Ascending aorta (tissue), 2 donors: ENCODE measurements at places on chromosomes 4 and X.

- no peaks in the 10 kb centered on the region for H3K4me1 ChIP-seq
- H3K27ac ChIP-seq, result no peak overlapping the region
- H3K27me3 ChIP-seq, result no peaks in the 10 kb centered on the region
- no peaks in the 10 kb centered on the region for H3K36me3 ChIP-seq
- no peak overlapping the region for H3K4me3 ChIP-seq
- no peak for DNase-seq
These were observed 213.7 kb upstream of the VCX3A start for GRCh38 chrX:6748595-6748994.

- peaks cover 11% of the 10 kb centered on the region for H3K4me1 ChIP-seq
- no peak for DNase-seq
- peak overlapping the region; percentile 50 for H3K27ac ChIP-seq
- H3K27me3 ChIP-seq, result no peaks in the 10 kb centered on the region
- peaks cover 92% of the 10 kb centered on the region for H3K36me3 ChIP-seq
- H3K4me3 ChIP-seq, result no peak overlapping the region
These were observed 24.1 kb downstream of the SEC31A start for GRCh38 chr4:82866706-82867385.

DNA sequence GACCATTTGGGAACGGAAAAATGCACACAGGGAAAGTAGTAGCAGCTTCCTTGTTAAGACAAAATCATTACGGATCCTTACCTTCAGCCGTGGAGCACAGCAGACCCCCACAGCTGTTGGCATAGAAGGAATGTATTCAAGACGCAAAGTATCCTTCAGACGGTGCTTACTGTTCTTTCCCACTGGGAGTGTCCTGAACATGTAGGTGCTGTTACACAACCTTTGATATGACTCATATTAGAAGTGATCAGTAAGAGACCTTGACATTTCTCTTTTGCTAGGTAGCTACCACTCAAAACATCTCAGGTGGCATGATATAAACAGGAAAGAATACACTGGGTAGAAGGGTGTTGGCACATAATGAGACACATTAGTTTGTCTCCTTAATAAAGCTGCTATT lies 154.0 kb upstream of the FMR1 start:
- no peak overlapping the region for H3K4me3 ChIP-seq
- H3K27ac ChIP-seq, result no peak overlapping the region

DNA sequence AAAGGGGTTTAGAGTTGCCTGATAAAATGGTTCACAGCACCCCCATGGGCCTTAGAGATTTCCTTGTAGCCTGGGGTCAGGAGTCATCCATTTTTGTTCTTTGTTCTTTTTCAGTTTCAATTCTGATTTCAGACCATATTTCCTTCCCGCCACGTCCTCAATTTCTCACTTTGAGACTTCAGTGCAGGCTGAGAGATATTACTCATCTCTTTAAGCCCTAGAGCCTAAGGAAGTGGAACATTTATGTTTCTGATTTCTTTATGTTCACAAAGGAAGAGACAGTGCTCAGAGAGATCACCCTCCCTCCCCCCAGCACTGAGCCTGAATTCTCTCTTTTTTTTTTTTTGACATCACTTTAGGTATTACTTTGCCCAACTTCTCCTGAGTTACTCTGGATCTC lies 56.3 kb downstream of the MSN start:
- H3K36me3 ChIP-seq, result peaks cover 3% of the 10 kb centered on the region
- H3K27me3 ChIP-seq, result no peaks in the 10 kb centered on the region
- no peak overlapping the region for H3K27ac ChIP-seq
- H3K4me1 ChIP-seq, result peaks cover 5% of the 10 kb centered on the region

DNA sequence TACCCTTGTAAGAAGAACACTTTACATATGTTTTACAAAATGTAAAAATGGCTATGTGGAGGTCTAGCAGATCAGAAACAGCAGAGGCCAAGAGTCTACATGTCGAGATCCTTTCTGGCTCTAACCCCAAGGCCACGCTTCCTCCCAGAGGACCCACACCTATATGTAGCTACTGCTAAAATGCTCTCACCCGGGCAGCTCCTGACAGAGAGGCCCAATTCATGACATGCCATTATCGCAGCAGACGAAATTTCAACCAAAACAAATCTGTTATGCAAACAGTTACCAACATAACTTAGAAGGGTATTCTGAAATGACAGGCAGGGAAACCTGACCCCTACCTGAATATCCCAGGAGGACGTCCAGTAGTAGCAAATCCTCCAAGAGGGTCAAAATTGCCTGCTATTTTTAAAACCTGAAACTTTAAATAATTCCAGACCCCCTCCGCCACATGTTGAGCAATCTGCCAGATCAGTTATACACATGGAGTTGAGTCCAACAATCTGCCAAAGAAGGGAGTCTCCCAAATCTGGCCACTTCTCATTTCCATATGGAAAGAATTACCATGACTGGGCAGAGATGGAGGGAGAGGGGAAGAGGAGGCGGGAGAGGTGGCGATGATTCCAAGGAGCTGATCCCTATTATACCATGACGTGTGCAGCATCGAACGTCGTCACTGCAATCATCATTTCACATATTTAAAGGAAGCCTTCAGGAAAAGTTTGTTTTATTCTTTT lies 192.9 kb upstream of the TBL1X start:
- no peak overlapping the region for H3K27ac ChIP-seq
- H3K27me3 ChIP-seq, result no peaks in the 10 kb centered on the region
- no peaks in the 10 kb centered on the region for H3K4me1 ChIP-seq

GRCh38 chr4:113294908-113295307 lies 245.5 kb downstream of the ANK2 start:
- no peaks in the 10 kb centered on the region for H3K4me1 ChIP-seq
- DNase-seq, result no peak
- H3K4me3 ChIP-seq, result no peak overlapping the region
- no peak overlapping the region for H3K27ac ChIP-seq
- H3K27me3 ChIP-seq, result no peaks in the 10 kb centered on the region

DNA sequence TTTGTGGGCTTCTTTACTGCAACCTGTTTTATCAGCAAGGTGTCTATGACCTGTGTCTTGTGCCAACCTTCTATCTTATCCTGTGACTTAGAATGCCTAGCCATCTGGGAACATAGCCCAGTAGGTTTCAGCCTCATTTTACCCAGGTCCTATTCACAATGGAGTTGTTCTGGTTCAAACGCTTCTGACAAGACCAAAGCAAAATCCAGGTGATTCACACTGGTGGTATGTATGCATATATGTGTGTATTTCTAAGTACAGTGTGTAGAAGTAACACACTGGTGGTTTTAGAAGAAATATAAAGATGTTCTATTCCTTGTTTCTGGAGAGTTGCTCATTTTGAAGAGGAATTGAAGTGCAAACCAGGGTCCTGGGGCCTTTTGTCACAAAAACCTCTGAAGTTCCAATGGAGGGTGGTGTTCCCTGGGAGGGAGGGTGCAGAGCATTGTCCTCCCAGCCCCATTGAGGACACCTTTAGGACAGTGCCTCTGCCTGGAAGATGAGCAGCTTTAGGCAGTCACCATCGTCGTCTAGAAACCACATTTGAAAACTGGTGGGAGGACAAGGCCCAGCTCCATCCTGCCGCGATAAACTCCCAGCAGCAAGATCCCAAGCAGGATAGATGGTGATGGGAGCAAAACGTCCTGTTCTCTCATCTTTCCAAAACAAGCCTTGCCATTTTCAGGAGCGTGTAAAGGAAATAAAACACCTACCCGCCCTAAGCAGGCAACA lies 191.4 kb downstream of the TSPAN5 start:
- no peaks in the 10 kb centered on the region for H3K27me3 ChIP-seq
- H3K4me1 ChIP-seq, result no peaks in the 10 kb centered on the region
- H3K27ac ChIP-seq, result no peak overlapping the region
- no peak for DNase-seq

GRCh38 chrX:39910651-39911050 lies 187.1 kb downstream of the BCOR start:
- H3K27me3 ChIP-seq, result no peaks in the 10 kb centered on the region
- H3K4me3 ChIP-seq, result no peak overlapping the region
- DNase-seq, result no peak
- no peaks in the 10 kb centered on the region for H3K36me3 ChIP-seq

DNA sequence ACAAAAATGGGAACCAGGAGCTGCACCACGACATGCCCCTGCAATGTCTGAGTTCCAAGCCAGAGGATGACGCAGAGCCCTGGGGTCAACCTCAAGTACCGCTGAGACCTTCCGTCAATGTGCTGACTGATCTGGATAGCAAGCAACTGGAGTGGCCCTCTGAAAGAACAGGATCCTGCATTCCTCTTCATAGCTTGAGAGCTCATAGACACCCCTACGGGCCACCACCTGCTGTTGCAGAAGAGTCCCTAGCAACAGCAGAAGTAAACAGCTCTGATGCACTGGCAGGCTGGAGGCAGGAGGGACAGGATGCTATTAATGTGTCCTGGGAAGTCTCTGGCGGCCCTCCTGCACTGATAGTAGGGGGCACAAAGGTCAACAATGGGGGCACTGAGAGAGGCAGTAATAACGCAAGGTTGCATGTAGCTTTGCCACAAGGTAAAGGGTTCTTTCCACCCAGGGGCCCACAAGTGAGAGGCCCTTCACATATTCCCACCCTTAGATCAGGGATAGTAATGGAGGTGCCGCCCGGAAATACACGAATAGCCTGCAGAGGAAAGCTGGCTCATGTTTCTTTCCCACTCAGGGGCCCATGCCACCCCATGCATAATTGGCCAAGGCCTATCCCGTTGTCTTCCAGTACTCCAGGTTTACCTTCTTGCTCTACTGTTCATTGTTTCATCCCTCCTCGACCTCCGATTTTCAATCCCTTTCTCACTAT lies 1.3 kb downstream of the PRR32 start:
- H3K4me1 ChIP-seq, result no peaks in the 10 kb centered on the region
- H3K4me3 ChIP-seq, result no peak overlapping the region
- no peak overlapping the region for H3K27ac ChIP-seq
- H3K36me3 ChIP-seq, result no peaks in the 10 kb centered on the region
- H3K27me3 ChIP-seq, result no peaks in the 10 kb centered on the region

DNA sequence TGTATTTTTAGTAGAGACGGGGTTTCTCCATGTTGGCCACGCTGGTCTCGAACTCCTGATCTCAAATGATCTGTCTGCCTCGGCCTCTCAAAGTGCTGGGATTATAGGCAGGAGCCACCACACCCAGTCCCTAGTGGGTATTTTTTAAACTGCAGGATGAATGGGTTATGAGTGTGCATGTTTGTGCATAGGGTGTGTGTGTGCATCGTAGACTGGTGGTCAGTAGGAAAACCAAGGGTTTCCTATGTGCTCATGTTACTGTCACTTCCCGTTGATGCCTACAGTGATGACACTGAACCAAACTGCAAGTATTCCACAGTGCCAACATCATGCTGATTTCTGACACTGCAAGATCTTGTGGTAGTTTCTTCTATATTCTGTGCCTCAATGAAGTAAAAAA lies 41.1 kb downstream of the DDIT4L start:
- H3K27me3 ChIP-seq, result no peaks in the 10 kb centered on the region
- H3K4me3 ChIP-seq, result no peak overlapping the region
- DNase-seq, result no peak

DNA sequence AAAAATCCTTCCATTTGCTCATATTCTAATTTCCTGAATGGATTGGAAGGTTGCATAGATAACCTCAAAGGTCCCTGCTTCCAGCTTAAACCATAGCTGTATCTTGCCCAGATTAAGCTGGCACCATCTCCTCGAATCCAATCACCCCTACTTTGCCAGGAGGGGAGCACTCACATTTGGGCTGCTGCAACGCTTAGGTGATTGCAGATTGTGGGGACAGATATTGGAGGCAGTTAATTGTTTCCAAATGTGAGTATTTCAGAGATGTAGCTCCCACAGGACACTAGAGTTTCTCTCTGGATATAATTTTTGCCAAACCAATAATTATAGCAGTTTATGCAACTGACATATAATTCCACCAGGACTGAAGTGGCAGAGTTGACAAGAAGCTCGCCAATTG lies 53.5 kb upstream of the ACSL1 start:
- no peak overlapping the region for H3K27ac ChIP-seq
- no peaks in the 10 kb centered on the region for H3K36me3 ChIP-seq
- H3K4me3 ChIP-seq, result no peak overlapping the region
- no peaks in the 10 kb centered on the region for H3K4me1 ChIP-seq
- DNase-seq, result no peak

DNA sequence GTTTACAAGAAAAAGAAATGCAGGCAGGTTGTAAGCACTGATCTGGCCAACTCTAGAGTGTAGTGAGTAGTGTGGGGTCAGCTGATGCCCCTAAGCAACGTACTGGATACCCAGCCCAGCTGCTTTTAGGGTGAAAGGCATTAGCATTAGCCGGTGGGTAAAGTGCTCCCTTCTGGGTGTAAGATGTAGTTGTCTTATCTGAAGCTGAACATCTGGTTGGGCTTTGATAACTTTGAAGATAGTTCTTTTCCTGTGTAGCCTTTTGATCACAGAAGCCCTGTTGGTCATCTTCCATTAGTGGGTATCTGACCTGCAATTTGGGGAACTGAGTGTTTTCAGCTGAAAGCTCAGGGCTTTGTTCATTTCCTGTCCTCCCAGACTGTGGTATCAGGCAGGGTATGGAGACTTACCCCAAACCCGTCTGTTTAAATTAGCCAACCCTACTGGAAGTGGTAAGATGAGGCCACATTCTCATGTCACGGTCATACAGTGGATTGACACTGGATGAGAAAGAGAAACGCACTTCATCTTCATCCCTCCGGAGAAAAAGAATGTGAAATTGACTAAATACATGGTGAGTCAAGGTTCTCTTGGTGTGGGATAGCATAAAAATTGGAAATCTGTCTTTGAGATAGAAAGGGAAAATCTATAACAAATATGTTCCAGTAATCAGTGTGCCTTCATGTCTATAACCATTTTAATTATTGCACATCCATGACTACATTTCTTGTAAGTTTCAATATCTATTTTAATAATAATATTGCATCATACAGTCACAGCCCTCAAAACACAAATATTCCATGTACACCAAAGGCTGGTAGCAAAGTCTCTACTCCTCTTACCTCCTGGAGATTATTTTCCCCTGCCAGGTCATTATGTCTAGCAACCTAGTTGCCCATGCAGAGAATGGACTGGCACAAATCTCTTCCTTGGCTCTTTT lies 8.7 kb downstream of the RHOH start:
- DNase-seq, result no peak
- H3K4me1 ChIP-seq, result no peaks in the 10 kb centered on the region
- H3K27ac ChIP-seq, result no peak overlapping the region
- no peaks in the 10 kb centered on the region for H3K36me3 ChIP-seq

- H3K36me3 ChIP-seq, result no peaks in the 10 kb centered on the region
- H3K27ac ChIP-seq, result no peak overlapping the region
- no peaks in the 10 kb centered on the region for H3K27me3 ChIP-seq
- DNase-seq, result peak; percentile 24
- no peaks in the 10 kb centered on the region for H3K4me1 ChIP-seq
These were observed 154.9 kb downstream of the PJA1 start for GRCh38 chrX:69010339-69010738.

DNA sequence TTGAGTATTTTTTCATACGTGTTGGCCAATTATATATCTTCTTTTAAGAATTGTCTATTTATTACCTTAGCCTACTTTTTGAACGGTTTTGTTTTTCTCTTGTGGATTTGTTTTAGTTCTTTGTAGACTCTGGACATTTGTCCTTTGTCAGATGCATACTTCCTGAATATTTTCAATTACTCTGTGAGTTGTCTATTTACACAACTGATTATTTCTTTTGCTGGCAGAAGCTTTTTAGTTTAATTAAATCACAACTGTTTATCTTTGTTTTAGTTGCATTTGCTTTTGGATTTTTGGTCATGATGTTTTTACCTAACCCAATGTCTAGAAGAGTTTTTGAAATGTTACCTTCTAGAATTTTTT lies 19.6 kb downstream of the UGT2B7 start:
- H3K36me3 ChIP-seq, result no peaks in the 10 kb centered on the region
- H3K27me3 ChIP-seq, result no peaks in the 10 kb centered on the region
- H3K27ac ChIP-seq, result no peak overlapping the region
- H3K4me1 ChIP-seq, result no peaks in the 10 kb centered on the region
